ENCODE measurements at places on chromosomes 7 and 10.
A peak's percentile ranks its signal among the peaks of the same experiment; 100 is the strongest.

- no peak for DNase-seq
These were observed 5.3 kb downstream of the TMEM176A start for GRCh38 chr7:150805864-150806263.

DNA sequence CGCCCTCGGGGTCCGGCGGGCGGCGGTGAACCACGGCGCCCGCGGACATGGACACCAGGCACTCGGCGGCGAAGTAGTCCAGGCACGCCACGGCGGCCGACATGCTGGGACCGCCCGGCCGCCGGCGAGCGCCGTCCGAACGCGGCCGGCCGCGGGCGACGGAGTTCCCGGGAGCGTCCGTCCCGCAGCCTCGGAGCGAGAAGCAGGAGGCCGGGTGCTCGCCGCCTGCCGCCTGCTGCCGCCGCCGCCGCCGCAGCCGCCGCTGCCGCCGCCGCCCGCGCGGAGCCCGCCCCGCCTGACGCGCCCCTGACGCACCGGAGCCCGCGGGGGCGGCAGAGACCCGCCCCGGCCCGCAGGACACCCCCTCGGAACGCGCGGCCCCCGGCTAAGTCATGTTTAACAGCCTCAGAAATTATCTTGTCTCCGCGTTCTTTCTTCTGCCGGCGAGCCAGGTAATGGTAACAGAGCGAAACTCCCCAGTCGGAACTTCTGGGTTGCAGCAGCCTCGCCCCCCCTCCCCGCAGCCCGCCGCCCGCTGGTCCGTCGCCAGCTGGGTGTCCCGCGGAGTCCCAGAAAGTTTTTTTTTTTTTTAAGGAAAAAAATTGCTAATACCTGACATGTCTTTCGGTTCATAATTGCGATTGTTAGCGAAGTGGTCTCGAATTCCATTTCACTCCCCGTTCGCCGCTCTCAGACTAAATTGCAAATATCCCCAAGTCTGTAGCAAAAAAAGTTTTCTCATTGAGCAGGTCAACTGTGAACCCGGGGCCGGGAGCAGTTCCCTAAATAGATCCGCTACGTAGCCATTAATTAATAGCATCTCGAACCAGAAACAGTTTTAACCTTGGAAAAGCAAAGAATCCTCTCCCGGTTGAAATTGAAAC is at the start of gene KLF14:
KLF14 (minus strand) TSS at position 277 of the 884 bp plus-strand sequence; CDS start at position 103, 174 bp downstream.
- peak; percentile 25 for DNase-seq

- no peak for DNase-seq
These were observed 7.2 kb upstream of the MLXIPL start for GRCh38 chr7:73631558-73631957.

DNA sequence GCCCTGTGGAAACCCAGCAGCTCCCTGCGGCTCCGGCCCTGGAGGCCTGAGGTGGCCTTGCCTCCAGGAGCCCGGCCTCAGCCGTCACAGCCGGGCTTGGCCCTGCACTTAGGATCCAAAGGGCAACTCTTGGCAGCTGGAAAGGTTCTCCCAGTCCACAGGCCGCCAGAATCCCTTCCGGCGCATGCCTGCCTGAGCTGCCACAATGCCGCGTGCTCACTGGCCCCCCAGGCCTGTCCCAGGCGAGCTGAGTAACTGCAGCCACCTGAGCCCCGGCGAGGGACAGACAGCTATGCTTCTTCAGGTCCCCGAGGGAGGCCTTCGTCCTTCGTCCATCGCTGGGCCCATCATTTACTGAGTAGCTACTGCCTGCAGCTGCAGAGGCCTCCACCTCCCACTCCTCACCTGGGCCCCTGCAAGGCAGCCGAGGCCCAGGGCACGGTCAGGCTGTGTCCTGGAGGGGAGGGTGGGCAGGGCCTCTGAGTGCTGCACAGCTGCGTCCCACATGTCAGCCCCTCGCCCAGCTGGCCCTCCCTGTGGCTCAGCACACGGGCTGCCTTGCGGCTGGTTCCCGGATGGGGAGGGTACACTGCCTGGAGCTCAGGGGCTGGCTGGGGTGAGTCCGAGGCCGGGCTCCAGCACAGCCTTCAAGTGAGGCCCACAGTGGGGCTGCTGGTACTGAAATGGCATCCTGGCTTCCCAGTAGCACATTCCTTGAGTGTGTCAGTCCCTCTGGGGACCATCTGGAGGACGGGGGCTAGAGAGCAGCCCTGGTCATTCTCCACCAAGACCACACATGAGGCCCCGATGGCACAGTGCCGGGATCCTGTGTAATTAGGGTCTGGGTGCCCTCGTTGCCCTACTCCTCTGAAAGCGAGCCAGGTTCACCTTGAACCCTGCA is 172.5 kb downstream of the ELFN1 start:
- peak; percentile 75 for DNase-seq

GRCh38 chr10:15252396-15252795 is 83.9 kb upstream of the NMT2 start:
- no peak for DNase-seq

DNA sequence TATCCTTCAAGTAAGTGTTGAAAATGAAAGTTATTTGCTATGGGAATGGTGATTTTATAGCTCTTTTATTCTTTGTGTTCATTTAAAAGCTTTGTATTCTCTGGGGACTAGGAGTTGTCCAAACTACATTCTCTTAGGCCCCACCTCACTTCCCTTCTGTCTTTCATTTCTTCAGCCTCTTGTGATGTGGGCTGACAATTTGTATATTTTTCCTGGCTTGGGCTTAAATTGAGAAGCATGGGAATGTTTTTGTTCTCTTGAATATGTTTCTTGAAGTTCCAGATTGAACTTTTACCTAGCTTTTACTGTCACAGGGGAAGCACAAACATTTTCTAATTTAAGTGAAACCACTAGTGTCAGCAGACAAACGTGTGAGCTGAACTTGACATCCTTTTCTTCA is 27.9 kb downstream of the BBS9 start:
- DNase-seq = peak; percentile 60

Measured in fibroblast of skin of back (primary cell).